ENCODE measurements at places on chromosomes 7 and 10. TPM values are rescaled to one million over a fixed set of nuclear protein-coding genes. Genes with fewer than 3 reads are reported as not detected.

Gene DKK1
- total RNA-seq = not detected

DNA sequence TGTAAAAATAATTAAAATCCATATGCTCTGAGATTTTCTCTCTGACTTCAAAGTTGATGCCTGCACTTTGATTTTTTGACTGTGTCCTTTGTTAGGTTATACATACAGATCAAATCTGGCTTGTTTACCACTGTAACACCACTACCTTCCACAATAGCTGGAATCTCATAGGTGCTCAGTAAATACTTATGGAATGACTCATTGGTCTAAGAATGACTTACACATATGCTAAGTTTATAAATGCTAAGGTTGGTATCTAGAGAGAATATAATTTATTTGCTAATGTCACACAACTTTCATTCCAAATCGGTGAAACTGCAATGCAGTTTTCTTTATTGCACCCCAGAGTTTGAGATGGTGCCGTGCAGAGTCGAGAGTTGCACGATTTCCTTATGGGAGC lies 578.5 kb downstream of the SH2D4B start:
- no peak for DNase-seq

Gene GSAP
- 23.7 TPM for total RNA-seq

Gene AS3MT
- total RNA-seq = 1.8 TPM

Gene CNNM1
- 0.49 TPM for total RNA-seq

GRCh38 chr7:28941633-28942032 lies 16.5 kb downstream of the TRIL start:
- DNase-seq = no peak

- DNase-seq = no peak
Observed at GRCh38 chr7:85306115-85306514, 119.3 kb upstream of the SEMA3D start.

Gene WEE2
- not detected for total RNA-seq

DNA sequence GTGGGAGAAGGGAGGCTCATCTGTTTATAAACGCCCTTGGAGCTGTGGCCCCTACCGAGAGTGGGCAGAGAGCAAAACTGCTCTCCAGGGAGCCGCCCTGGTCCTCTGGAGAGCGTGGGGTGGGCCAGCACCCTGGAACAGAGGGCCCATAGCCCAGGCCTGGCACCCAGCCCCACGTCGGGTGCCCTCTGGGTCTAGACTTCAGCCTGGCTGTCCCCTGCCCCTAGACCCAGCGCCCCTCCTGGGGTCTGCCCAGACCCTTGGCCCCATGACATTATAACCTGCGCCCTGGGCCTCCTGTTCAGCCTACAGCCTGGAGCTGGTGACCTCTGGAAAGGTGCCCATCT lies 24.7 kb downstream of the GET4 start:
- no peak for DNase-seq

Data from naive thymus-derived CD8-positive, alpha-beta T cell (primary cell).